ENCODE measurements at places on chromosomes 6 and 20.
A peak's percentile ranks its signal among the peaks of the same experiment; 100 is the strongest.

DNA sequence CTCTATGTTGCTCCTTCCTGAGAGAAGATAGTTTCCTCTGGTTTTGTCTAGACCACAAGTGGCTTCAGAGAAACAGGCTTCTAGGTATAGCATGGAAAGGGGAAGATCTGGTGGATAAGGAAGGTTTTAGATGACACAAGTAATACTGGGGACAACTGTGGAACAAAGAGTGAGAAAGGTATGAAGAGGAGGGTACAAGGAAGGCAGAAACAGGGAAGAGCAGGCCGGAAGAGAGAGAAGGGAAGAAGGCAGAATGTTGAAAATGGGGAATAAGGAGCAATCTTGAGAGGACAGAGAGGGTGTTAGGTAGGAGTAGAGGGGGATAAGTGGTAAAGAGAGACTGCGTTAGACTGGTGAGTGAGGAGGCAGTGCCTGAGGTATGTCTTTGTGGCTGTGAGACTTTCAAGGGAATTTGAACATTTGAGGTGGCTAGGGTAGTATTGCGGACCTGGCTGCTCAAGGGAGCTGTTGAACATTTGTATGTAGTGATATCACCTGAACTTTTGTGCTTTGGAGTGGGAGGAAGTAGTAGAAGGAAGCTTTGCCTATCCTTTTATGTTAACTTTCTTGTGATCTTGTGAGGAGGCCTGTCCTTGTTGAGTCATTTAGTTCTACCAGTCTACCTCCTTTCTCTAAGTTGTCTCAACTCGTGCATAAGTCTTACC, 69.5 kb downstream of the FOXO3 start:
- DNase-seq: no peak

DNA sequence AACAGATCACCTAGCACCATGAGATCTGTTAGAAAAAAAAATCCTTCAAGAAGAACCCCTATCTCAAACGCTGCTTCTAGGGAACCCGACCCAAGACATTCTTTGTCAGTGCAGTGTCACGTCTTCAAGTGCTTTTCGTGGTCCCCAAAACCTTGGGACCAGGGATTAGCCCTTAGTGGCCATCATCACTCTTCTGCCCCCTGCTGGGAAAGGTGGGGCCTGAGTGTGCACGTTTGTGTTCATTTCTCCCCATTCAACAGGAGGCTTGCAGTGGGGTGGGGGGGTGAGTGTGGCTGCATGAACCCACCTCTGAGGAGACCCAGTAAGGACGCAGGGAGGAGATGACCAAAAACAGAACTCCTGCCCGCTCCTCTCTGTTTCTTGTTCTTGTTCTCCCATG, 218.2 kb upstream of the RNF24 start:
- no peak for DNase-seq

DNA sequence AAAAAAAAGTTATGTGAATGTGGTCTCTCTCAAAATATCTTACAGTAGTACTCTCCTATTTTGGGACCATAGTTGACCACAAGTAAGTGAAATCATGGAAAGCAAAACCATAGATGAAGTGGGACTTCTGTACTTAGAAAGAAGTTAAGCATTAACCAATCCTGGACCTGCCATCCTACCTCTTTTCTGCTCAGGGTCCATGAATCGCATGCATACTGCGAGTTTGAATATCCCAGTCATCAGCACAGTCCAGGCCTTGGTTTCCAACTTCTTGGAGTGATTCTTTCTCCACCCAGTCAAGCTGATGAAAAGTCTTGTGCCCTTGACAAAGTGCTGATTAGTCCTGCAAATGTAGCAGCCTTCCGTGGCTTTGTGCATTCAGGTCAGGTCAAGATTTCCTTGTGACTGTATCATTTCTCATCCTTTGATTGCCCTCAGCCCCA, 46.0 kb downstream of the RNF217 start:
- DNase-seq: no peak

GRCh38 chr20:46955601-46956556, 61.2 kb downstream of the EYA2 start:
- DNase-seq: no peak

GRCh38 chr6:145749632-145750031, 14.3 kb upstream of the EPM2A start:
- DNase-seq: no peak

DNA sequence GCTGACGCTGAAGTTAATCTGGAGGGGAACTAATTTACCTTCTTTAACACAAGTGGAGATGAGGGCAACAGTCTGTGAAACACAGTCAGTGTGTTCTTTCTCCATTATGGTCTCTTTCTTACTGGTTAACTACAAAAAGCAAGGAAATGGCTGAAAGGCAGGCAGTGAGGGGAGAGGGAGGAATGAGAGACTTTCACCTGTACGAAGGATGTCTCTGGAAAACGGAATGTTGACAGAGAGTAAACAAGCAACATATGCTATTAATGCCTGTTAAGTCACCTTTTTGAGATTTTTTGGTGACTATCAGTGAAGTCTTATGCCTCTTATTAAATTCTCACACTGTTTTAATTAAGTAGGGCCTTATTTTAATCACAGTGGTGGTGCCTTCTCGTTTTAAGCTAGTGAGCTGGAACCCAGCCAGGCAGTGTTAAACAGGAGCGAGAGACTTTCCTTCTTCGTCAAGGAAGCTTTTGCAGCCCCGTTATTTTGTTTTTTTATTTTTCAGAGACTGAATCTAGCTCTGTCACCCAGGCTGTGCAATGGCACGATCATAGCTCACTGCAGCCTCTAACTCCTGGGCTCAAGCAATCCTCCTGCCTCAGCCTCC, 165.6 kb downstream of the ATXN1 start:
- DNase-seq: no peak

DNA sequence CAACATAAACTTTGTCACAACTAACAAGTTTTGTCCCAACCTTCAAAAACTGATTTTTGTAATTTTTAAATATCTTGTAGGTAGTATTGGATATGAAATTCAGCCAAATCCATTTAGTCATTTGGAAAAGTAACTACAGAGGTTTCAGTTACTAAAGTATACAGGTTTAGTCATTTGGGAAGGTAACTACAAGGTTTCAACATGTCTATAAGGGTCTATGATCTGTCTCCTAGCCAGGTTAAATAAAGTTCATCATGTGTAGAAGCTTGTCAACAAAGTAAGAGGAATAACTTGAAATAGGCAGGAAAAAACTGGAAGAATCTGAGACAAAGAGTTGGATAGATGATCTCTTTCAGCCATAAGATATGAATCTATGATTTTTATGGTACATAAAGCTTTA, 229.8 kb downstream of the COL12A1 start:
- DNase-seq: no peak

DNA sequence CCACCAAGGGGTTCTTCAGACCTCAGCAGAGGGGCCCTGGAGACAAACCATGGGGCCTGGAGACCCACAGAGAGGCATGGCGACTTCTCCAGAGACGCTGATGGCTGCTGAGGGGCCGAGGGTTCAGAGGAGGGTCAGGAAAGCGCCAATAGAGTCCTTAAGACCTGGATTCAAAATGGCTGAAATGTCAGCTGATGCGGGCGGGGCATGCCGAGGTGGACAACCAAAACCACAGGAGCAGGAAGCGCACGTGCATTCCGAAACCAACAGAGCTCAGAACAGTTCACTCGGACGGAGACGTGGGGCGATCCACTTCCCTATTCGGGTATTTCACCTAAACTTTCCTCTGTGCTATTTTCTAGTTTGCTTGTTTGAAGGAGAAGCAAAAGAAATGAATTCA, 99.9 kb upstream of the RIN2 start:
- DNase-seq: no peak

DNA sequence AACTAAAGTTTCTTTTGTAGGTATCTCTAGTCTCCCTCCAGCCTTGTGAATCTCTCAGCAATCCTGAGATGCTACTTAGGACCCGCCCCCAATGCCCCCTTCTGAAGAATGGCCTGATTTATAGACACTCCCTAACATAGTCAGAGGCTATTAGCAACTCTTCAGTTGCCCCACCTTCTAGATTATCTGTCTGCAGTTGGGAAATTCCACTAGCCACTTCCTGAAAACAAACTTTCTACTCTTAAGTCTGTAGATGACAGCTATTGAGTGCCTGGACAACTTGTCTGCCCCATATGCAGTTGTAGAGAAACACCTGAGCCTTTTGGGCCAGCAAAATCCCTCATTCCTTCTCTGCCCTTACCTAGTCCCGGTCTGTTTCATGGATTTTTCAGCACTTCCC, 188.2 kb upstream of the PREP start:
- DNase-seq: peak; percentile 7

- DNase-seq: no peak
Measured at GRCh38 chr6:36783603-36784375, 55.5 kb downstream of the CPNE5 start.

DNA sequence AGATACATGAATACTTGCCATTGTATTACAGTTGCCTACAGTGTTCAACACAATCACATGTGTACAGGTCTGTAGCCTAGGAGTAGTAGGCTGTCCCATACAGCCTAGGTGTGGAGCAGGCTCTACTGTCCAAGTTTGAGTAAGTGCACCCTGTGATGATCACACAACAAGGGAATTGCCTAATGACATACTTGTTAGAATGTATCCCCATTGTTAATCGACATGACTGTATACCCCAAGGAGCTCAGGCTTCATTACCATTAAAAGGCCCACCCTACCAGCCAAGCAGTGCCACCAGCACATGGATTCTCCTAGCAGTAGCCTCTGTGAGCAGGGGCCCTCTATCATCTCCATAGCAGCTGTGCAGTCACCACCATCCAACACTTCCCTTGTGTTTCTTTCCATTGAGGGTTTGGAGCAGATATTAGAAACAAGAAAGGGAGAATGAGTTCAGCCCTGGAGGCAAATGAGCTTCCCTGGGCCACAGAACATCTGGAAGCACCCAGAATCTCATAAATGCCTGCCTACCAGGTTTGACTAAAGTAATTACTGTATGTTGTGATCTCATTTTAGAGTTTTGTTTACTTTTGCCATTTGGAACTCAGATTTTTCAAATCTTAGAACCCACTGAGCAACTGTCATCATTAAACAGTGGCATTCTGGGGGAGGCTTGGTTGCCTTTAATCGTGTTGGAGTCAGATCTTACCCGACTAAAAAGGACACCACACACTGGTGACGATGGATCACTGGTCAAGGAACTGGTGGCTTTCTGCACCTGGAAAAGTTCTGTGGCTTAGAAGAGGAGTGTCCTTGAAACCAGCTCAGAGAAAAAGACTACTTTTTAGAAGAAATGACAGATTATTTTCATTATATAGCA, 104.9 kb downstream of the TULP4 start:
- DNase-seq: no peak

DNA sequence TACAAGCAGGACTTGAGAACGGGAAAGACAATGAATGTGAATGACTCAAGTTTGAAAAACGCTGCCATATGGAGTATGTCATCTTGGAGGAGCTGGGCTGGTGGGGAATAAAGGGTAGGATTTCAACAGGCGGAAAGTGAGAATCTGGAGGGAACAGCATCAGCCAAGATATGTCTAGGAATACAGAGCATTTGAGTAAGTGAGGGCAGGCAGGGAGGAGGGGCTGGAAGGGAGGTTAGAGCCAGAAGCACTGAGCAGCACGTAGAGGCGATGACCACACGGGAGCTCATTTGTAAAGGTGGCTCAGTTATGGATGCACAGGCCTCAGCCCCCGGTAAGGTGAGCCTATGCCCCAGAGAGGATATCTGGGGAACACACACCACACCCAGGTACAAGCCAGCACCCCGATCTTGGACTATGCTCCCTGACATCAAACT, 115.1 kb downstream of the ZMYND8 start:
- DNase-seq: no peak

- no peak for DNase-seq
Measured at GRCh38 chr6:151034825-151035781, 169.6 kb downstream of the MTHFD1L start.

- DNase-seq: no peak
Measured at GRCh38 chr6:142297996-142298753, 3.6 kb upstream of the ADGRG6 start.

DNA sequence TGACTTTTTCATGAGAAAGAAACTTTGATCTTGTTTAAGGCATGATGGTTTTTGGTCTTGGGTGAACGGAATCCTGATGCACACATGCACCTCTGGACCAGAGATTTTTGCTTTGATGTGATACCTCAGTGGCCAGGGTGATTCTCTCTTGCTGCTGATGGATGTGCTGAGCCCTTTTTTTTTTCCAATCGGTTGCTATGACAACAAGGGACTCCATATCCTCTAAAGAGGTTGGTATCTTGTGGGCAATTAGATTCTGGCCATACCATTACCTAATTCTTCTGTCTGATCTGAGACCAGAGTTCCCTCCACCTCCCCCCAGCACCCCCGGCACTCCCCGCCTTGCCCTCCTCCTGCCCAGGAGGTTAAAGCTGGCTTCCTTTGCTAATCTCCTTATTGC, 24.9 kb downstream of the PDYN start:
- no peak for DNase-seq

DNA sequence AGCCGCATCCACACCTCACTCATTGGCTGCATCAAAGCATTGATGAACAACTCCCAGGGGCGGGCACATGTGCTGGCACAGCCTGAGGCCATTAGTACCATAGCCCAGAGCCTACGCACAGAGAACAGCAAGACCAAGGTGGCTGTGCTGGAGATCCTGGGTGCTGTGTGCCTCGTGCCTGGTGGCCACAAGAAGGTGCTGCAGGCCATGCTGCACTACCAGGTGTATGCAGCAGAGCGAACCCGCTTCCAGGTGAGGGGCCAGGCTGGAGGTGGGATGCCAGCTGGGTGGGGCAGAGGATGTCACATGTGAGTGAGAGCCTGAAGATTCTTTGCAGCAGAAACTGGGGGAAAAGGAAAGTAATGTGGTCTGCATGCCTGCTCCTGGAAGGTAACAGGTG, 66.7 kb downstream of the MOCS1 start:
- no peak for DNase-seq

DNA sequence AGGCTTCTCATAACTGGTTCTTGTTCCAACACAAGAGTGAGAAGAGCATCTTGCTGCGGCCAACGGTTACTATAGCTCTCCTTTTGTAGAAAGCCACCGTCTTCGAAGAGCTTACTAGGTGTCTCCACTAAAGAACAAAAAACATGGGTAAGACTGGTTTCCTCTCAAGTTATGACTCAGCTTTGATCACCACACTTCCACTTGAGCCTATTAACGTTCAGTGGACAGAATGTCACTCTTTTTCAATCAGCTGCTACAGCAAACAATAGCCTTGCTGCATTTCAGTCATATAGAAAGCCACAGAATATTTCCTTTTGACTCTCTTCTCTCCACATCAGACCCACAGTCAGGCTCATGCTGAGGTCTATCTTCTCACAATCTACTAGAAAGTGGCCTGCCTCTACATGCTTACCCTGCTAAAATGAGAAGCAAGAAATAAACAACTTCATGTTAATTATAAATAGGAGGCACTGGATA, 243.5 kb upstream of the PREP start:
- DNase-seq: peak; percentile 45

DNA sequence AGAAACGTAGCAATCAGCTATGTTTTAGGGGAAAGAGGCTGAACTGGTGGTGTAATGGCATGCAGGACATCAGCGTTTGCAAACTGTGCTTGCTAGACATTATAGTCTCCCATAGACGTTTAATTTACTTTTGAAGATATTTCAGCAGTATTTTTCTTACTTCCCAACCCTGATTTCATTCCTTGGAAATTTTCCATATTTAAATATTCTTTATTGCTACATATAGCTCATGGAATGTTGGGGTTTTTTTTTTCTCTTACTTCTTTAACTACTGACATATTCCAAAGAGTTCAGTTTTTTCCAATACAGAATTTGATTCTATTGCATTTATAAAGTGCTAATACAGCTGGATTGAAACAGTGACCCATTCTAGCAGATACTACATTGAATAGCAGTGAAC, 694.4 kb upstream of the CITED2 start:
- no peak for DNase-seq

- DNase-seq: peak; percentile 59
Measured at GRCh38 chr6:32195902-32196681, 3.6 kb upstream of the GPSM3 start.

Data from activated naive CD4-positive, alpha-beta T cell treated with Interleukin-2 at 50 U/mL for 16 hours (primary cell).